ENCODE measurements at places on chromosomes 11 and 22.

DNA sequence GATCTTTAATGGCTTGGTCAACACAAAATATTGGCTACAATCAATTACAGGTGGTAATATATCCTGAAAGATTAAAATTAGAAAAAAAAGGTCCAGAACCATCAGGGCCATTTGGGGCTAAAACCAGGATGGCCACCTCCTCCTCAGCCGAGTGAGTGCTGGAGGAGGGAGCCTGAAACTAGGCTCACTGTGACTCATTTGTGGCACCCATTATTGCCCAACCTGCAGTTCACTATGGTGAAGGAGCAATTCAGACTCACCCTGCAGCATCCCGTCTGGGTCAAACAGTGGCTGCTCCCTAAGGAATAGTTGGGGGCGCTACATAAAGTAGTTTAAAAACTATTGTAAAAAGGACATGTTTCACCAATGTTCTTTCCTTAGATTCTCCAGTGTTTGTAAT, 60.7 kb downstream of the GLYATL1 start:
- DNase-seq = no peak

GRCh38 chr11:57179681-57180080, 2.1 kb upstream of the LRRC55 start:
- no peak for DNase-seq

DNA sequence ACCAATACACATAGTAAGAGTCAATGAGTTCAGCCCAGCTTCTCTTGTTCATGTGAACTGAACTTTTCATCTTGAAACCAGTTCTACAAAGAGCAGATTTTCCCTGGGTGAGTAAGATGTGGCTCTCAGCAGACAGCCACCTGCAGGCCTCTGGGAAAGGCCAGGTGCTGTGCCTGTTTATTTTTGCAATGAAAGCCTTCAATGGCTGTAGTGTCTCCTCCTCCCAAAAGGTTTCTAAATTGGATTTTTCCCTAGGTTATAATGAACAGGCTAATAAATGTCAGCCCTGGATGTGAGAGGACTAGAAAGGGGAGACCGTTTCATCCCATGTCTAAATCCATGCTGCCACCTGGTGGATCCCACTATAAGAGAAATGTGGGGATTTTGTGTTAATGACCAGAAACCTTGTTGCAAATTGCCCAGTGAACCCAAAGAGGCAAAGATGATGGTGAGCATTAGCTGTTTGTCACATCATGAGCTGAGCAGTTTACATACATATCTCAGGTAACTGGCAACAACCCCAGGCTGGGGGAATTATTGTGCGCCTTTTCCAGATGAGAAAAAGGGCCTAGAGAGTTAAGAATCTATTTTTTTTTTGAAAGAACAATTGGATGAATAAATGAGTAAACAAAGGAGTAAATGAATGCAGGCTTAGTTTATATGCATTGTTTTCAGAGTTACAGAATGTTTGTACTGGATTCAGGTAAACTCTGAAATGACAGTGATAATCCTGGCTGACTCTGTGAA, 12.7 kb downstream of the C11orf91 start:
- no peak for DNase-seq

DNA sequence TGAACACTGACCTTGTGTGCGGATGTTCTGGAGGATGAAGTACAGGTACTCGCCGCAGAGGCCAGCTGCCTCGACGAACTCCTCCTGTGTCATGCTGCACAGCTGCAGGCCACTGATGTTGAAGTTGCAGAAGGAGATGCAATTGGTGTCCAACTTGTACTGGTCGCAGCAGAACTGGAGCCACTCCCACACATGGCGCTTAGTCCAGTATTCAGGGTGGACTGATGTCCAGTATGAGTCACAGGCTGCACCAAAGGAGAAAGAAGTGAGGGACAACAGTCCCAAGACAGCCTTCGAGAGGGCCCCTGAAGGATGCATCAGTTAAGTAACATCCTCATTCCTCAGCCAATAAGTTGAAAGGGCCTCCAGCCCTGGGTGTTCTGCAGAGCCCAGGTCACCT, 20.1 kb downstream of the ELF5 start:
- DNase-seq = no peak

- no peak for DNase-seq
These were observed 3.2 kb downstream of the LTBP3 start for GRCh38 chr11:65554842-65555430.

DNA sequence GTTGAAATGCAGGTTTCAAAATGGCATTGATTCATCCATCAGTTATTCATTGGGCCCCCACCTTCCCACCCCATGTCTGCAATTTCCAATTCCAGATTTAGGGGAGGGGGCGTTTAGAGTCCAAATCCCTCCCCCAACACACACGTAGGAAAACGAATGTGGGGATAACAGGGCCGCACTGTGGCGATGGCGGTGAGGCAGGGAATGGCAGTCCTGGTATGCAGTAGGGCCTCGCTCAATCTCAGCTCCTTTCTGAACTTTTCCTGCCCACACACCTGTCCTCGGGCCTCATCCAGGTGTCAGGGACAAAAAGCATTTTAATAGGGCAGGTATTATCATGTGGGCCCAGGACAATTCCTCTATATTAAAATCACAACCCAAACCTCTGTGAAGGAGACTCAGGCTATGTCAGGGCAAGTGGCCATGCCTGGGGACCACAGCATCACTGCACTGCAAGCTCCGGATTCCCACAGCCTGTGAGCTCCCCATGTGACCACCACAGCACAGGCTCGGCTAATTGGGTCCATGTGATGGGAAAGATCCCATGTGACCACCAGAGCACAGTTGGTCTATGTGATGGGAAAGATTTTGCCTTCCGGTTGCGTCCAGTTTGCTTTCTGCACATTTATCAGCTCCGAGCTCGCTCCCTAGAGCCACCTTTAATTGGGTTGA, 44.5 kb downstream of the RTL6 start:
- DNase-seq = no peak

DNA sequence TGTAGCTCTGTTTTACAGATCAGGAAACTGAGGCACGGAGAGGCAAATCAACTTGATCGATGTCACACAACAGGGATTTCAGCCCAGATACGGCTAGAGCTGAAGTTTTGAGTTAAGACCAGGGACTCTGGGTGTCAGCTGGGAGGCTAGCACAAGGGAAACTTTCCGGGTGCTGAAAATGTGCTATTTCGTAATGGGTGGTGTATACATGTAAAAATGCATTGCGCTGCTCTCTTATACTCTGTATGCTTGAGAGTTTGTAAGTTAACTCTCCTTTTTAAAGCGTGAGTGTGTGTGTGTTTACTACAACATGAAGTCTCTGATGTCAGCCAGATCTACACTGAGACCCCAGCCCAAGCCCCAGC, 227.6 kb downstream of the MN1 start:
- no peak for DNase-seq

DNA sequence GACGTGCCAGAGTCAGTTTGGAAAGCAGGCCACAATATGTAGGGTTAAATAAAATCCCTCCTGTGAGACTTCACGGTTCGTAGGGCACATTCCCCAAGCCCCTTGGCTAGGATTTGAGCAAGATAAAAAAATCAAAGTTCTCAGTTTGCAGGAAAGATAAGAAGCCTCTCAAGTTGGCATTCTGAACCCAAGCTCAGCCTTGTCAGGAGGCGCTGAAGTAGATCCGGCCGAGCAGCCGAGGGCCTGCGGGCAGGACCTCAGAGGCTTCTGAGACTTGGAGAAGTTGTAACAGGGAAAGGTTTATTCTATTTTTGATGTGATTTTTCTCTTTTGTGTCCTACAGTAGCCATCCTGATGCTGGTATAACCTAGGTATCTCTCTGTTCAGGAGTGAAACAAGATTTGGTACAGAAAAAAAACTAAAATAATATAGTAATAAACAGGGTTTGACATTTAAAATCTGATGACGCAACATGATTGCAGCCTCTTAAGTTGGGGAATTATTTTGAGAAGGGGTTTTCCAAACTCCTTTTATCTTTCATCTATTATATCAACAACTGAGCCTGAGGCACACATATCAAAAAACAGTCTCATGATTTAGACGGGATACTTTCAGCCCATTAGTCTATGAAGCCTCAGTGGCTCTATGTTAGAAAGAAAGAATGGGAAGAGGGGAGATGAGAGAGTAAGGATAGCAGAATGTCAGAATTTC, 10.1 kb downstream of the PATE2 start:
- DNase-seq = no peak

DNA sequence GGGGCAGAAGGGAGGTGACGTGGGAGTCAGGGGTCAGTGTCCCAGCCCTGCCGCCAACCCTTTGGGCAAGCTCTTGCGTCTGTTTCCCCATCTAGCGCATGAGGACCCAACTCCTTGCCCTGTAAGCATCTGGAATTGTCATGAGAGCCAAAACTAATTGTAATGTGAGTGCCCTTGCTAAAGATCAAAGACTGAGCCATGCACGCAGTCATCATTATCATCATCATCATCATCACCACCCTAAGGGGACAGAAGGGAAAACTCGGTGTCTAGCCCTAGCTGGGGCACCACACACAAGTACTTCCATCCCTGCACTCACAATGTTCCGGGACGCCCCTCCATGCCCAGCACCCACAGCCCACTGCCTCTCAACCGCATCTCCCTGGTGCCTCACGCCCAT, 2.5 kb downstream of the LIF start:
- no peak for DNase-seq

DNA sequence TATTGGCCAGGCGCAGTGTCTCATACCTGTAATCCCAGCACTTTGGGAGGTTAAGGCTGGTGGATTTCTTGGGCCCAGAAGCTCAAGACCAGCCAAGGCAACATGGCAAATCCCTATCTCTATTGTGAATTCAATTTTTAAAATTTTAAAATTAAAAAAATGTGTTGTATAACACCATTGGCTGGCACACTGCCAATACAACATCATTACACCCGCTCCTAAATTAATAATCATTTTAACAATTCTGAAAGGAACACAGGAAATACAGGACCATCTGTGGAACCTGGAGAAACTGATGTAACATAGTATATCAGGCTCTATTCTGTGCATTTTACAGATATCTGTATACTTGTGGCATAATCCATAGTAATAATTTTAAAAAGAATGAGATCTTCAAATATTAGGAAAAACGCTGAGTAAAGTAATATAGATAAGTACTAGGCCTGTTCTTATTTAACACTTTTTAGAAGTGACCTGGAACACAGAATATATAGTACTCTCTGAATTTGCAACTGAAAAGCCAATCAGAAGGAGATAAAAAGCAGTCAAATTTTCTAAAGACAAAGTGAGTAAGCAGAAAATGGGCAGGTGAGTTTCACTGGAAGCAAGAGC, 124.3 kb downstream of the APOL5 start:
- no peak for DNase-seq

GRCh38 chr11:120912504-120912903, 111.4 kb upstream of the TBCEL start:
- peak; percentile 20 for DNase-seq

DNA sequence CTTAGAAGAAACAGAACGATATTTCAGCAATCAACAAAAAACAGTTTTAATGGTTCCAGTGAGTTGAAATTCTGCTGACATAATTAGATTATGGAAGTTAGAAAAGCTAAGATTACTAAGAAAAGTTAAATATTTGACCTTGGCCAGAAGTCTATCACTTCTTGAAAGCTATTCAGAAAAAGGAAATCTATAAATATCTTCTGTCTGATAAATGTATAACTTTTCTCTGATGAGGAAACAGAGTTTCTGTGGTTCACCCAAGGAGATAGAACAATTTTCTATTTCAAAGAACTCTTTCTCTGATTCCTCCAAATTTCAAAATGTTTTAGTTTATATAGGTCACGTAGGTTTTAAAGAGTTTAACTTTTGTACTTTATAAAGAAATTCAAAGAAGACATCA, 438.4 kb upstream of the CHORDC1 start:
- no peak for DNase-seq

Data from AG09309 (cell line).